ENCODE measurements at places on chromosomes 5 and 9.

- DNase-seq, result no peak
Measured at GRCh38 chr9:124042201-124042721, 30.7 kb downstream of the LHX2 start.

DNA sequence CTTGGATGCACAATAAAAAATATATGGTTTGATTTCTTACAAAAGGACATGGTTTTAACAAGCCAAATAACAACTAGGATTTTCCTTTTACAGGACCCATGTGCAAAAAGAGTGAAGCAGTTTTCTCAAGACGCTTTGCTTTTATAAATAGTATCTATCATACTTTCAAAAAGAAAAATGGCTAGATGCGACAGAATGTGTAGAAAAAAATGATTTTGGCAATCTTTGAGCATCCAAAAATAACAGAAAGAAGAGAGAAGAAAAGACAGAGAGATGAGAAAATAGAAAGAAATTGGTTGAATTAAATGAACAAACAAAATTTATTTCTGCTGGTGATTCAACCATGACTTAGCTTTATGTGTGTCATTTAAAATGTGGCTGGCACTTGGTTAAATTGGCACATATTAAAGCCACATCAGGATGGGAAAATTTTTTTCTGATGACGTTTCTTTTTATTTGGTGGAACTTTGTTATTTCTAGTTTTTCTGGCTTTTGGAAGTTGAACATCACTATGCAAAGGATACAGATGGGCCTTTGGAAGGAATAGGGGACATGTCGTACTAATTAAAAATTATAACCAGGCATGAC lies 35.6 kb upstream of the NREP start:
- no peak for DNase-seq

DNA sequence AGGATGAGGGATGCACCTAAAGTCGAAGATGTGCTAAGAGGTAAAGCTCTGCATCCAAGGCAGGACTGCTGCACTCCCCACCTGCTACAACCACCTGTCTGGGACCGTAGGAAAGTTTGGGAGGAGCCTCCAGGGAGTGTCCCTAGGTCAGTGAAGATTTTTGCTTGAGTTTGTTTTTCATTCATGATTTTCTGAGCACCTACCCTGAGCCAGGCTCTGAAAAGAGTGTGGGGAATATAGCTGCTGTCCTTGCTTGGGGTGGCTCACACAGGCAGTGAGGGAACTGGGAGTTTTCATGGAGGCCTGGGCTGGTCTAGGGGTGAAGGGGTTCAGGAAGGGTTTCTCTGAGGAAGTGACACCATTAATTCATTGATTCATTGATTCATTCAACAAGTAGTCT lies 48.9 kb downstream of the SAR1B start:
- DNase-seq, result no peak

DNA sequence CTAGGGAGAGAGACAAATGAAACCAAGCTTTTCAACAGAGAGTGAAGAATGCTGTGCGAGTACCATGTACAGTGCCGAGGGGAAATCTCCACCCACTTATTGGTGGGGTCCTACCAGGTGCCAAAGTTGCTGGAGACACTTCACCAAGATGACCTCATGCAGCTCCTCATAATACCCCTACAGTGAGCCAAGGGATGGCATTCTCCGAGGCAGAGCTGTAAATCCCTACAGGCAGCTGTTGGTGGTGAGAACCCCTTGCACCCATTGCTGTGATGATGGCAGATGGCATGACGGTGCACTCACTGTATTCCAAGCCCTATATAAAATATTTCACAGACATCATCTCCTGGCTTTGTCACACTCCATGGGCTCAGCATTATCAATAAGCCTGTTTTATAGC lies 464.9 kb downstream of the SPOCK1 start:
- DNase-seq, result no peak

- DNase-seq, result no peak
Measured at GRCh38 chr9:13228431-13228830, 51.1 kb downstream of the MPDZ start.

- DNase-seq, result no peak
Measured at GRCh38 chr5:67059744-67060490, 136.7 kb downstream of the CD180 start.

DNA sequence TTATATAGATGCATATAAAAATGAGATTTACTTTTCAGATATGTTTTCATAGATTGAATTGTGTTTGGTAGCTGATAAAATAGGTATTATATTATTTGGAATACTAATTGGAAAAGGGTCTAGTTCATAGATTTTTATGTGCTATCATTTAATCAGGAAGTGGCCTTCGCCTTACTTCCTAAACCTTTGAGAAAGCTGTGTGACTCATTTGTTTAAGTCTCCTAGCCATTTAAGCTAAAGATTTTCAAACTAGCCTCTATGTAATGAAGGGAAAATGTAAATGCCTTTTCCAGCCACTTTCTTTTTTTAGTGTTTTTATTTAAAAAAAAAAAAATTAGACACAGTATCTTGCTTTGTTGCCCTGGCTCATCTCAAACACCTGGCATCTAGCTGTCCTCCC lies 97.5 kb downstream of the DMXL1 start:
- DNase-seq, result no peak

DNA sequence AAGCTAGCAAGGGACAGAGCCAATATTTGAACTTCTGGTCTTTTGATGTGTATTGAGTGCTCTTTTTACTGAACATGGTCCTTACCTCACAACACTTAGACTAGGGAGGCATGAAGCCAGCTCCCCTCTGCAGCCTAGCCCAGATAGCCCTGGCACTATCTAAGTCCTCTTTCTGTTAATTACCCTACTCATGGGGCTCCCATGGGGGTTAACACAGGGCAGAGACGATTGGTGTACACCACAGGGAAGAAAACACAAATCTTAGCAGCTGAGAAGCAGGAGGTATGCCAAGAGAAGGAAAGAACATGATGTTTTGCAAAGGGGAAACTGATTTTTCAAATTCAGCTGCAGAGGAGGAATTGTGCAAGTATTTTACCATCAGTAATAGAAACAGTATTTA lies 383.8 kb downstream of the TMEM232 start:
- DNase-seq, result no peak

DNA sequence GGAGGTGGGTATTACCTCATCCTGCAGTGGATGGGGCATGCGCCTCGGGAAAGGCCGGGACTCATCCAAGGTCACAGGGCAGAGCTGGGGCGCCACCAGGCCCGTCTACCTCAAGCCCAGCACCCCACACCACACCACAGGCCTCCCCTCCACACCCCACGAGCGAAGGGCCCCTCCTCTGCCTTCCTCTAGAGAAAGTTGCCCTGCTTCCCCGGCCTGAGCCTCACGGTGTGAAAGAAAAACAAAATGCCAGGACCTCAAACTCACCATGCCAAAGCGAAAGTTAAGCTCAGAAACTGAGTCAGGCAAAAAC lies 161.1 kb downstream of the COL23A1 start:
- DNase-seq, result no peak

- DNase-seq, result no peak
Measured at GRCh38 chr5:154278186-154278585, 87.7 kb downstream of the GALNT10 start.

DNA sequence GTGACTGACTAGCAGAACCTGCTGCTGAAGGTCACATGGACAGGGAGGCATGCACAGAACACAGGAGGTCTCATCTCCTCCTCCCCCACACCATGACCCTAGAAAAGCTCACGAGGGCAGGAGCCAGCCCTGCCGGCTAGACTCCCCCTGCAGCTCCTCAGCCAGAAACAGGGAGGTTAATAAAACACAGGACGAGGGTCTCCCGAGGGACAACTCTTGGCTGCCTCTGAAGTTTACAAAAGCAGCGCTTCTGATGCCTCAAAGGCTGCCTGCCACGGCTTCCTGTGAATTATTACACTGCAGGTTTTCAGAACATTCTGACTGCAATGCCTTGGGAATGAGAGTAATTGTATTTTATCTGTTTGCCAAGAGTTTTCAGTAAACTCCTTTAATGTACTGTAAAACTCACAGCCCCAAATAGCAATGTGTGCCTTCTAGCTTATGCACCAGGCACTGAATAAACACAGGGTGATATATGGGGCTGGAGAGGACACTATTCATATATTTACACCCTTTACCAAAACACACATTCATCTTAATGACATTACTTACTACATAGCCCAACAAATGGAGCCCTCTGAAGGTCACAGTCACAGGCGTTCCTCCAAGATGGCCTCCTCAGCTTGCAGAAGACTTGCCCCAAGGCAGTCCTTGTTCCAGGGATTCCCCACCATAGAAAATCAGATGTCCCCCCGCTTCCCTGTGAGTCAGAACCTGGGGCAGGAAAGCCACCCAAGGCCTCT lies 83.7 kb downstream of the C5orf15 start:
- no peak for DNase-seq

DNA sequence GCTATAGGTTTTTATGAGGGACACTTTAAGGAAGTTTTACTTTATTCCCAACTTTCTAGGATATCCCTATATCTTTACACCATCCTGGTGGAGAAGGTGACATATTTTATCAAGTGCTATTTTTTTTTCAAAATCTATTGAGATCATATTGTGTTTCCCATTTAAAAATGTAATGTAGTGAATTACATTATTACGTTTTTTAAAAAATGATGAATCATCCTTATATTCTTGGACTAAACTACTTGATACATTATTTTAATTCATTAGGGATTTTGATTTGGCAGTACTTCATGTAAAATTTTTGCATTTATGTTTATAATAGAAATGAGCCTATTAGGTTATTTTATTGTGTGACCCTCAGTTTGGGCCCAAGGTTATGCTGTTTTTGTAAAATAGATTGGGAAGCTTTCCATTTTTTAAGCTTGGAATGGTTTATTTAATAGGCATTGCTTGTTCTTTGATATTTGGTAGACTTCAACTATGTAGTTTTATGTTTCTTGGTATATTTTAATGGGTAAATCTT lies 4.1 kb downstream of the TMEM38B start:
- no peak for DNase-seq
